SHP77 (cell line): ENCODE measurements at places on chromosomes 6 and 20.

DNA sequence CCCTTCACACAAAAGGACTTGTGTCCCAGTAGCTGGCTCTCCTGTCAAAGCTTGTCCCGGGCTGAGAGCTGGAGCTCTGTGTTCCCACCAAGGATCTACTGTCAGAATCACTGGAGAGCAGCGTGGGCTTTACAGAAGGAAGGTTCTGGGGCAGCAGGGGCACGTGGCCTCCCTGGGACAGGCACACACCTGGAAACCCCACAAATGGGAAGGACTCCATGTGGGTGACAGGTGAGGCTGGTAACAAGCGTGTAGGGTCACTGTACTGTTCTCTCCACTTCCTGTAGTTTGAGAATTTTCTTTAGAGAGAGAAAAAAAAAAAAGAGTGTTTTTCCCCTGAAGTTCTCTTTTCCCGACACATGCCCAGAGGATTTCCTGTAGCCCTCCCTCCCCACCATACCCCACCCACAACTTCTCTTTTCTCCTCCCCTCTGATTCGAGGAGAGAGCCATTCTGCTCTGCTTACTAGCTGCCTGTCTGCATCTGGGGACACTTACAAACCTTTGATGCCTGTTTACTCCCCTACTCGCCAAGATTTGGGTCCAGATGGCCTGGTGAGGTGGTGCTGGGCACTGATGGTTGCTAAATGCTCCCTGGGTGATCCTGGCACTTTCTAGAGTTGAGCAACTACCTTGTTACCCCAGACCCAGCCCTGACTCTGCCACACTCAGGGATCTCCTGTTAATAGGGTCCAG lies 84.1 kb upstream of the SIRPA start:
- no peak for DNase-seq

DNA sequence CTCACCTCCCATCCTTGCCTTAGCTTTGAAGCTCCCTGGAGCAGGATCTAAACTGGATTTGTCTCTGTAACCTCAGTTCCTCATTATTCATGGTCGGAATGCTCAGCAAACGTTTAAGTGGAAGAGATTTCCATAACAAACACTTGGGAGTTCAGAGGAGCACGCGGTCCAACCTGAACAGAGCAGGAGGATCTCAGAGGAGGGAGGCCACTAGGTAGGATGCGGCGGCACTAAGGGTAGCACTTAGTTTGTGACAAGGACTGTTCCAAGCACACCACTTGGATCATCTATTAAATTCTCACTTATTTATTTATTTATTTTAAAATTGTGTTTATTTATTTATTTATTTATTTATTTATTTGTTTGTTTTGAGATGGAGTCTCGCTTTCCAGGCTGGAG lies 13.3 kb upstream of the CCN5 start:
- no peak for DNase-seq

DNA sequence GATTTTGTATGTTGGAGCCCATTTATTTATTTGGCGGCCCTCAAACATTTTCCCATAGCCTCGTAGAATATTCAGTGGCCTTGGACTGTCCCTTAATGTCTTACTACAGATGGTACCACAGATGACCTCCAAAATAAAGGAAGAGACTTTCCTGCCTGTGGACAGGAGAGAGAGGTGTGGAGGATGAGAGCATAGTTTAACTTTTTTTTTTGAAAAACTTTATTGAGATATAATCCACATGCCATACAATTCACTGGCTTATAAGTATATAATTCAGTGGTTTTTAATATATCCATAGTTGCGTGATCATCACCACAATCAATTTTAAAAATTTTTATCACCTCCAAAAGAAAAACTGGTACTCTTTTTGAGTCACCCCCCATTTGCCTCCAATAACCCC lies 4.6 kb upstream of the PPP1R16B start:
- no peak for DNase-seq

DNA sequence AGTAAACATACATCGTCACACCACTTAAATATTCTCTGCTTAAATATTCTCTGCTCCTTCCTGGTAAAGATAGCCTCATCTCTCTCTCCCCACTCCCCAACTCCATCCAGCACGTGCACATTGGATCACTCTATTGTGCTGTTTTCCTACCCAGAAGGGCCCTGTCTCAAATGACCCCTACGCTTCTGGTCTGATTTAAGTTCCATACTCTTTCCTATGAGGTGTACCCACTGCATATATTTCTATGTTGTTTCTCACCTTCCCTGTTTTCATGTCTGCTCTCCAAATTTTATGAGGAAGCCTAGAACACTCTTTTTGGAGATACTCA lies 53.7 kb downstream of the HFE start:
- no peak for DNase-seq

DNA sequence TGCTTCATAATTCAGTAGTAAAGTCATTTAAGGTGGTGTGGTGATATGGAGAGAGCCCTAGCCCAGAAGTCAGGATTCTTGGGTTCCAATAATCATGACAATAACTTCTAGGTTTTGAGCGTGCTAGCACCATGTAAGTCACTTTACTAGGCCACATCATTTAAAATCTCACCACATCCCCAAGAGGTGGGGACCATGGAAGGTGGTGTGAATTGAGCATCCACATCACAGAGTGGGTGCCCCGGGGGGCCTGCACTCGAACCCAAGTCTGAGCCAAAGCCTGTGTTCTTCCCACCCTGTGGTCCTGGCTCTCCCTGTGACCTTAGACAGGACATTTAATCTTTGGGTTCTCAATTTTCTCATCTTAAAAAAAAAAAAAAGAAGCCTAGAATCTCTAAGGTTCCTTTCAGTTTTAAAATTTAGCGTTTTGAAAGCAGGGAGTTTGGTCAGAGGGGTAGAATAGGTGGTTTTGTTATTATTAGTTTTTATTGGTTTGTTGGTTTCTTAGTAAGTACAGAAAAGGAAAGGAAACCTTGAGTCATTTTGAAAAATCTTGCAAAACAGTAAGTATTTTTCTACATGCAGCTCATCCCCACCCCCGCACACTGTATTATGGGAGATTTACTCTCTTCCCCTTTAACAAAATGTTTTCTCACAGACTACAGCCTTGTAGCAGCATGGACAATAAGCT lies 26.4 kb downstream of the ARMC2 start:
- no peak for DNase-seq

DNA sequence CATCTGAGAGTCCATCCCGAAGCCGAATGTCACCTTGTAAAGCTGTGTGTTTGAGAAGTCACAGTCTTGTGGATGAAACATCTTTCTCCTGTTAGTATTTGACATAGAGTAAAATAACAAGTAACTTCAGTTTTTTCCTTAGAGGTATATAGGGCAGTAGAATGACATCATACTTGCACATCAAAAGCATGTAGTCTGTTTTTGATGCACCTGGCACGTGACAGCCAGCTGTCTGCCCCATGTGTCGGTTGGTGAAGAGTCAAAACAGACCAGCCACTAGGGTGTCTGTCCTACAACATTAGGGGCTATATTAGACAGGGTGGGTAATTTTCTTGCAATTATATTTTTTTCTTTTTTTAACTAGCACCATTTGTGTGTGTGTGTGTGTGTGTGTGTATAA lies 70.2 kb downstream of the SNX9 start:
- peak; percentile 14 for DNase-seq
